PC-3 (cell line): ENCODE measurements at places on chromosomes 16 and 17. TPM values are rescaled to one million over a fixed set of nuclear protein-coding genes. Genes with fewer than 3 reads are reported as not detected.

ATAD5 gene
- 4.2 and 5.4 TPM in 2 replicates for total RNA-seq

SLC16A11 gene
- 0.75 TPM in 1 of 2 replicates, not detected in the other for total RNA-seq

HSPB9 gene
- total RNA-seq: not detected in 2 replicates

KRTAP1-5 gene
- 0.51 TPM in 1 of 2 replicates, not detected in the other for total RNA-seq

PRAC2 gene
- total RNA-seq: 44.1 and 51.4 TPM in 2 replicates

PROCA1 gene
- total RNA-seq: 1.9 and 2.6 TPM in 2 replicates

KRTAP4-9 gene
- total RNA-seq: not detected in 2 replicates

RHBDF2 gene
- 52.3 and 74.8 TPM in 2 replicates for total RNA-seq

EXOC3L1 gene
- not detected in 2 replicates for total RNA-seq

RNF40 gene
- 64.1 and 80.2 TPM in 2 replicates for total RNA-seq

CD300A gene
- total RNA-seq: not detected in 2 replicates

CDH13 gene
- 0.36 TPM in 1 of 2 replicates, not detected in the other for total RNA-seq

GRCh38 chr17:28828294-28829040, 14.1 kb downstream of the FAM222B start:
- DNase-seq: no peak

DNA sequence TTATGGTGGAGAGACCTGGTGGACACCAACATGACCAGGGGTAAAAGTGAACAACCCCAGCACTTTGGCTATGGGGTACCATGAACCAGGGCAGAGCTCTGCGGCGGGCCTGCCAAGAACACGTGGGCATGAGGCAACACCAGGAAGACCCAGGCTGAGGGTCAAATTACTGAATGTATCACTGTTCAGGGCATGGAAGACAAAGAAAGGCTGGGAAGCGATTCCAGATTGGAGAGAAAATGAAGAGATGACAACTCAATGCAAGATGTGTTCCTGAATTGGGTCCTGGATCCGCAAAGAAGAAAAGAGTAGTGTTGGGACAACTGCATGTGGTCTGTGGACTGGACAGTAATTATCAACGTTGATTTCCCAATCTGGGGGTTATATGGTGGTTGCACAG, 19.8 kb downstream of the SPHK1 start:
- DNase-seq: no peak

DNA sequence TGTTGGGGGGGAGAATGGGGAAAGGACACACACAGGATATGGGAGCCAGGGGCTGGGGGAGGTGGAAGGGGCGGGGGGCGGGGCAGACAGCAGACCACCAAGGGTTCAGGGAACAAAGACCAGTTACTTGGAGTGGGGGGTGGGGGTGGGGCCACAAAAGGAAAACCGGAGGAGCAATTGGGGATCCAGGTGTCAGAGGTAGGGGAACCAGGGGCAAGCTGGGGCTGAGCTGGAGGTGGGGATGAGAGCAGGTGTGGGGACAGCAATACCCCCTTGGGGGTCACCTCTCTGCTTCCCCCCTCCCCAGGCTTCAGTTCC, 1.4 kb upstream of the ORAI3 start:
- no peak for DNase-seq

DNA sequence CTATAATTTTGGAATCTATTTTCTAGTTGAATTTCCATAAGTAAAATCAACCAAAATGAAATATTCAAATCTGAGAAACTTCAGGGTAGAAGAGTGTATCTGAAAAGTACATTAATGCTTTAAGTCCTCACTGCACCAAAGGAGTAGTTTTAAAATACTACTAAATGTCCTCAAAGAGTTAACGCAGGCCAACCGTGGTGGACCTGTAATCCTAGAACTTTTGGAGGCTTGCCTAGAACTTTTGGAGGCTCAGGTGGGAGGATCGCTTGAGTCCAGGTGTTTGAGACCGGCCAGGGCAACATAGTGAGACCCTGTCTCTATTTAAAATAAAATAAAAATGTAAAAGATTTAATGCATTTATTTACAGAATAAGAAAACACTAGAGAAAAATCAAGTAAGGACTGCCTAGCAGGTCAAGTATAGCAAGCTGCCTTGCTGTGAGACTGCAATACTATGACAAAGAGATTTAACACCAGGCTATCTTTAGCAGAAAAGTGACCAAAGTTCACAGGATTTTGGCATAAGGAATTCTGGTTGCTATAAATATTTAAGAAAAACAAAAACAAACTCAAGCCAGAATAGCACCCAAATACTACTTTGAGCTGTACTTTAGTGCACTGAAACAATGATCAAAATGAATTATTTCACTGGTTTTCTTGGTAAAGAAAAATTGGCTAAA, 41.0 kb downstream of the CHCT1 start:
- no peak for DNase-seq

- no peak for DNase-seq
Measured at GRCh38 chr17:76208120-76208519, 32.2 kb downstream of the RNF157 start.

DNA sequence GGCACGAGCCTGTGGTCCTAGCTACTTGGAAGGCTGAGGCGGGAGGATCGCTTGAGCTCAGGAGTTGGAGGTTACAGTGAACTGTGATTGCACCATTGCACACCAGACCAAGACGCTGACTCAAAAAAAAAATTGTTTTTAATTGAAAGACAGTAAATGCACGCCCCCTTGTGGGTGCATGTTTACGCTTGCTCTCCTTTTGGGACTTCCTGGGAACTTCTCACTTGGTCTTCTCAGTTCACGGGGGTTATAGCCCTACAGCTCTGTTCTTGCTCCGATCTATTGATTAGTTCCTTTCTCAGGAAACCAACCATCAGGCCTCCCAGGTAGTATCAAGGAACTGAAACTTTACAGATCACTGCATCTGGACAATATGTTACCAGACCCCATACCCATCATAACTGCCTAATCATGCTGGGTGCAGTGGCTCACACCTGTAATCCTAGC, 14.2 kb upstream of the RIPOR1 start:
- DNase-seq: peak; percentile 85

DNA sequence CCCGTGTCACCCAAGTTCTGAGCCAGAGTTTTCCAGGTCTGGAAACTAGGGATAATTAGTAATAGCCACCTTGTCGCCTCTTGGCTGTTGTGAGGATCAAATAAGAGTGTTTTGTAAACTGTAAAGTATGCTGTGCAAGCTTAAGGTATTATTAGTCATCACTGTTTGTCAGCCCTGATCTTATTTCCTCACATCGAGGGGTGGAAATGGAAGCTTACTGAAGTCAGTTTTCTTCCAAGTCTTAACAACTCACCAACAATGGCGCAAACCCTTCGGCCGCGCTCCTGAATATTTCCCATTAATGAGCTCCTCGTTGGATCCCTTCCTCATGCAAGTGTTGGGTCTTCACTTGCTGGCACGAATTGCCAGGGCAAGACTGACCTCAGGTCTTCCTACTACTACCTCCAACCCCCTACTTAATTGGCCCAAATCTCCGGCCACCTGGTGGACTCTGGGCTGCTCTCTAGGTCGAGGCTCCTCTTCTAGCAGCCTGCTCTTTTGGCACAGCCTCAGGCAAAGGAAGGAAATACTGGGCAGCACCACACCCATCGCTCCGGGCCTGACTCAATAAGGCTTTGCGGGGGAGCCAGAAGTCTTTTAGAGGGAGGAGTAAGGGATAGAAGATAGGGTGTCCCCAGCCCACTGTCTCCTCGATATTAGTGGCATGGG, 885 bp upstream of the SLC35B1 start:
- peak; percentile 28 for DNase-seq

GRCh38 chr16:31491778-31492418, 9.0 kb downstream of the SLC5A2 start:
- no peak for DNase-seq

GRCh38 chr17:17536702-17537101, 40.5 kb upstream of the RASD1 start:
- DNase-seq: no peak

- DNase-seq: peak; percentile 88
Measured at GRCh38 chr17:6551356-6551755, 5.0 kb downstream of the PITPNM3 start.

DNA sequence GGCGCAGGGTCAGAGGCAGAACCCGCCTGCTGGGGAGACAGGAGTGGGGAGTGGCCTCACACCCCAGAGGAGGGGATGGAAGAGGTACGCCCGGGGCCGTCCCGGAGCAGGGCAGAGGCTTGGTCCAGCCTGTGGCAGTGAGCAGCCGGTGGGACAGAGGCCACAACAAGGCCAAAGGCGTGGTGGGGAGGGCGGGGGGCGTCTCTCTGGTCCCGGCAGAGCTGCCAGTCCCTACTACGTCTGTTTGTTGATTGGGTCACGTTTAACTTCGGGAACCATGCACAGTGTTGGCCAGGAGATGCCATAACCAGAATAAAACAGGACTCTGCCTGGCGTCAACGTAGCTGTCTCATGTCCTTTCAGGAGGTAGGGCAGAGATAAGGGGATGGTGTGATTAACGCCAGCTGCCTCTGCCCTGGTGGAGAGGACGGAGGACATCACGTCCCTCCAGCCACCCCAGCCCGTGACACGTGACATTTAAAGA, 192.8 kb downstream of the BANP start:
- no peak for DNase-seq

DNA sequence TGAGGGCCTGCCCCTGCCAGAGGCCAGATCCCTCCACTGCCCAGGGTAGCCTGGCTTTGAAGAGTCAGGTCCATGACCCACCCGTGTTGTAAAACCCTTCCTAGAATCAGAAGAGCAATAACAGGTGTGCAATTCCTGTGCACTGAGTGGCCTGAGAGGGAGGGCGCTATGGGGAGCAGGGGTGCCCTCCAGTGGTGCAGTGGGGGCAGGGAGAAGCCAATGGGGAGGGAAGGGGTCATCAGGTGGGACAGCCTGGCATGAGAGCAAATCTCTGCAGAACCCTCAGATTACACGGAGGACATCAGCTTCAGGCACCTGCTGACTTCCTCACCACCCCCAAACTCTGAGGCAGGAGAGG, 72.9 kb upstream of the ZNF469 start:
- peak; percentile 13 for DNase-seq

DNA sequence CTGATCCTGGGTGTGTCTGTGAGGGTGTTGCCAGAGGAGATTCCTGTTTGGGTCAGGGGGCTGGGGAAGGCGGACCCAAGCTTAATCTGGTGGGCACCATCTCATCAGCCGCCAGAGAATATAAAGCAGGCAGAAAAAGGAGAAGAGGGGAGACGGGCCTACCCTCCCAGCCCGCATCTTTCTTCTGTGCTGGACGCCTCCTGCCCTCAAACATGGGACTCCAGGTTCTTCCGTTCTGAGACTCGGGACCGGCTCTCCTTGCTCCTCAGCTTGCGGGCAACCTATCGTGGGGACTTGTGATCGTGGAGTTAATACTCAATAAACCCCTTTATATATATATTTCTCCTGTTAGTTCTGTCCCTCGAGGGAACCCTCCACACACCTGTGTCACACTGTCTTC, 64.5 kb downstream of the LMF1 start:
- DNase-seq: no peak

GRCh38 chr17:4913994-4914393, 11.1 kb upstream of the CHRNE start:
- peak; percentile 29 for DNase-seq

- DNase-seq: peak; percentile 48
Measured at GRCh38 chr17:38606646-38607611, 1.2 kb upstream of the SRCIN1 start.

DNA sequence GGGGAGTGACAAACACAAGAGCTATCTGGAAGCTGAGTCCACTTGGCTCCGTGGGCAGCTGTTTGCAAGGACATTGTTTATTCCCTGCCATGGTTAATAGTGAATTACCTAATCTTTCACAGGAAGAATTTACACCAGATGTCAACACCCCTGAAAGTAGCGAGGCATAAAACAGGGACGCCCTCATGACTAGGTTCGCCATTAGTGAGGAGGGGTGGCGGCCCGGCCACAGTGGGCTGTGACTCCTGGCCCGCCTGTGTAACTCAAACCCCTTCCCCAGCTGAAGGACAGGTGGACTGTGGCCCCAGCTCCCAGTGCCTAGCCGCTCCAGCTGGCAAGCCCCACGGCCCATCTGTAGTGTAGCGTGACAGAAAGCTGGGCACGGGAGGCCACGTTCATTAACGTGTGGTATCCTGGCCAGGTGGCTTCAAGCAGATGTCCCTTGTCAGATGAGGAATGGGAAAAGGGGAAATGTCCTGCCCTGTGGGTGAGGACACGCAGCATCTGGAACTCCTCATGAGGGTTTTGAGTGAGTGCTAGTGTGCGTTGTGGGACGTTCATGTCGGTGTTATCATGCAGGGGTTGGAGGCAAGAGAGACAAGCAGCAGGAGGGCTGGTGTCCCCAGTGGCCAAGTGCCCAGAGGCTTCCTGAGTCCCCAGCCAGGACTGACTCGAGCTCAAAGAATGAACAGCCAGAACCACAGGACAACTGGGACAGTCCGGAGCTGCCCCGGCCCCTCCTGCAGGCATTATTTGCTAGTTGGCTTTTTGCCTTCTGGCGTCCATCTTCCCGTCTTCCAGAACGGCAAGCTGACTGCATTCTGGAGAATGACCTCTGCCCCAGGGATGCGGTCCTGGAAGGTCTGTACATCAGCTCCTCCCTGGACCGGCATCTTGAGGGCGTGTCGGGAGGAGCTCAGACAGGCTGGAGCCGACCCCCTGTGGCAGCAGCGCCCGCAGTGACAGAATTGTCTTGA, 19.2 kb downstream of the KDM8 start:
- peak; percentile 26 for DNase-seq

DNA sequence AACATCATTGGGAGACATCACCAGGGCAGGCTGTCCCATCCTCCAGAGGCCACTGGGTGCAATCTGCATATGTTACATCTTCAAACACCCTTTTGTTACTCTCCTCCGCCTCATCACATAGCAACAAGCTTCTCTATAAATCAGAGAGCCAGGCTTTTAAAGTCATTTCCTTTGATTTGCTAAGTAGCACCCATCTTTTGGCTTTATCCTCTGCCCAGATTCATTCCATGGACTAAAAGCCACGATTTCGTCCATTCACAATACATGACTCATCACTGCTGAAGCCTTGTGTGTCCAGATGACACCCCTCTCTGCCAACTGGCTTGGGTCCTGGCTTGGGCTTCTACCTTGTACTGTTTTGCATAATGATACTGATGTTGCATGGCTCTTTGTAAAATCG, 2.0 kb upstream of the KRT38 start:
- DNase-seq: peak; percentile 25

DNA sequence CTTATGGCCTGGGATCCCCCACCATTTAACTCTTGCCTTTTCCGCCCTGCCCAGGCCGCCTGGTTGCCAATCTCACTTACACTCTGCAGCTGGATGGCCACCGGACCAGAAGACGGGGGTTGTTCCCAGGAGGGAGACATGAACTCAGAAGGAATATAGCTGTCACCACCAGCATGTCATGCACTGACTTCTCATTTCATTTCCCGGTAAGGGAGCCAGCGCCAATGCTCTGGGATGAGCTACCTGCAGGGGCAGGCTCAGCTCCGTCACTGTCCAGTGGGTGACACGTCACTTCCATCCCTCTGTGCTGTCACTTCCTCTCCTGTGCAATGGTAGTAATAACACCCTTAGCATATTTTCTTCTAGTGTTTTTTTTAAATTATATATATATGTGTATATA, 26.7 kb downstream of the ITGAL start:
- no peak for DNase-seq

- DNase-seq: no peak
Measured at GRCh38 chr16:11167581-11167980, 88.4 kb downstream of the SOCS1 start.
